ENCODE measurements at places on chromosomes 7 and 10.
A peak's percentile ranks its signal among the peaks of the same experiment; 100 is the strongest.

GRCh38 chr7:28731092-28731658, 227.0 kb downstream of the TRIL start:
- DNase-seq: no peak

DNA sequence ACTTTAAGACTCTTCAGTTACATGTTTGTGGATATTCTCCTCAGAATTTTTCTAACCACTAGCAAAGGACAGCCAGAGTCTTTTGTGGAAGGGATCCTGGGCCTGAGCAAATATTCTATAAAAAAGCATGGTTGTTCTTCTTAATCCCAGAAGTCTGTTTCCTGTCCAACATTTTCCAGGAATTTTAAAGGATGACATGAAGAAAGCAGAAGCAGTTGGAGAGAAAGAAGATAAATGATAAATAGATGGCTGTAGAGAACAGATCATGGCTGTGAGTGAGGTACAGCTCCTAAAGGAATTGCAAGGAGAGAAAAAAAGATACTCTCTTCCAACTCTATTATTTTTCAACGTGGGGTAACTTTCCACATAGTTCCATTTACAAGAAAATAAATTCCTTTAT, 91.8 kb upstream of the STEAP4 start:
- no peak for DNase-seq

DNA sequence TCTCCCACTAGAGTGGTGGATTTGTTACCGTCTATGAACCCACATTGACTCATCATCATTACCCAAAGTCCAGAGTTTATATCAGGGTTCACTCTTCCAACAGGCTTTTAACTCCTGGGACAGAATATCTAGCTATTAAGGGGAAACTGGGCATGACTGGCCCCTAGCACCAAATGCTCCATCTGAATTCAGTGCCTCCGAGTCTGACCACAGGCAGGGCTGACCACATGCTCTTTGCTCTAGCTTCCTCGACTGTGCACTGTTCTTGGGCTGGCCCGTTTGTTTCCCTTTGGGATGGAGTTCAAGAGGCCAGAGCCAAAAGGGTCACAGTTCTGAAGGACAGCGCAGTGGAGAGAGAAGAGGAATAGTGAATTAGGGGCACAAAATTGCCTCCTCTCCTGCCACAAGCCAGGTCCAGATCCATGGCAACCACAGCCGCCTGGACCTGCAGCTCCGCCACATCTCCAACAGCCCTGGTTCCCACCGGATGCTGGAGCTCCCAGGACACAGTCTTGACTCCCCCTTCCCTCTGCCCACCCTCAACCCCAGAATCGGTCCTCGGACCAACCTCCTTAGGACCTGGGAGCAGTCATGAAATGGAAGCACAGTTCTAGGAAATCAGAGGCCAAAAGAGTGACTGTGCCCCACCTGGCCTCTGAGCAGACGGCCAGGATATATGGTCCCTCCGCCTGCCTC, 16.2 kb downstream of the CAMK2G start:
- DNase-seq: no peak

- DNase-seq: no peak
These were observed 277.1 kb upstream of the POM121L12 start for GRCh38 chr7:52758356-52758755.

DNA sequence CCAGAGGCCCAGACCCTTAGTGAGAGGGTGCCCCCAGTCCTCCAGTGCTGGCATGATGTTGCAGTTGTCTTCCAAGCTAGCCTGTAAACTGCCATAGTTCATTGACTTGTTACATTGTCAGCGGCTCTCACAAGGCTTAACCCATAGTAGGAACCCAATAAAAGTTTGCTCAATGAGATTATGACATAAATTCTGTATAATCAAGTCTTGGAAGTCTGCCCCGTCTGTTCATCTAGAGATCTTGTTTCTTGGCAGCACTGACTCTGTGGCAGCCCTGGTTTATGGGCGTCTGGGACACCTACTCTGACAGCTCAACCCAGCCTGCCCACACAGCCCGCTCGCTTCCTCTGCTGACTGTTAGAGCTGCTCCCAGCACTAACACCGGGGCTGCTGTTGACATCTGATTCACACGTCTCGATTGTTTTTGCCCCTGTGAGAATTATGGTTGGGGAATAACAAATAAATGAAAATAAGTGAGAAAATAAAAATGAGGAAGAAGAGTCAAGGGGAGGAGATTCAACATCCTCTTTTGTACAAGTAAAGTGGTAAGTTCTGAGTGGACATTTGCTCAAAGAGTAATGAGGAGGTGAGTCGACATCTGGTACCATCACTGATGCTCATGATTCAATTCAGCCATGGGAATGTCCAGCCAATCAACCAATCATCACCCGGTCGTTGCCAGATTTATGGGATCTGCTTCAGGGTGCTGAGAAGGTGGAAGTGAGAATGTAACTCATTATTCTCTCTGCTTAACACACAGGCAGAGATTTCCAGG, 160.8 kb downstream of the SPAG6 start:
- DNase-seq: no peak

- peak; percentile 36 for DNase-seq
These were observed 111.9 kb upstream of the FAM20C start for GRCh38 chr7:80259-81067.

DNA sequence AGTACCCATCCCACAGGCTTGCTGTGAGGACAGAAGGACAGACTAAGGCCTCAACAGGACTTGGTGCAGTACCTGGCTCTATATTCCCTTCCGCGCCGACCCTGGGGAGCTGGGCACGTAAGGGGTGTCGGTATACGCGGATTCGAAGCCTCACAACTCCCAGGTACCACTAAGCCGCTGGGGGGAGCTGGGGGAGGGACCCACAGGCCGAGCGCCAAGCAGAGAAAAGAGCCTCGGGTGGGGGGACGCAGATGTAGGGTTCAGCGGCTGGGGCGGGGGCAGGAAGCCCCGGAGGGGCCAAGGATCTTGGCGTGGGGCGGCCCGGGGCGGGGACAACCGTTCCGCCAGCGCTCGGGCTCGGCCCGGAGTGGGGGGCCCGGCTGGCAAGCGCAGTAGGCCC, 126.4 kb upstream of the ZNF746 start:
- DNase-seq: peak; percentile 43

DNA sequence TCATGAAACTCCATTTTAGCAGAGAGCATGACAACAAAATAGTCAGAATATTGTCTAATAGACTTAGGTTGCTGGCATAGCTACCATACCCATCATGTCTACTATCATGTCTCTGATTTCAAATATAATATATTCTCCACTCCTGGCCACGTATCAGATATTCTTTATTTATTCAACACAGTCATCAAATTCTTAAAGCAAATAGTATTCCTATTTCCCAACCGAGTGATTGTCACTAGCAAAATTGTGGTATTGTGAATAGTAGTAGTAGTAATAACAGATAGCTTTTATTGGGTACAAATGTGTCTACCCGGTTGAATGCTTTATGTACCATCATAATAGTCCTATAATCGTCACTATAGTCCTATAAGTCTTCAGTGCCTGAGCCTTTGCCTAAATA, 918.6 kb downstream of the KCNMA1 start:
- DNase-seq: no peak

- no peak for DNase-seq
These were observed 36.6 kb downstream of the POR start for GRCh38 chr7:75951506-75951905.

DNA sequence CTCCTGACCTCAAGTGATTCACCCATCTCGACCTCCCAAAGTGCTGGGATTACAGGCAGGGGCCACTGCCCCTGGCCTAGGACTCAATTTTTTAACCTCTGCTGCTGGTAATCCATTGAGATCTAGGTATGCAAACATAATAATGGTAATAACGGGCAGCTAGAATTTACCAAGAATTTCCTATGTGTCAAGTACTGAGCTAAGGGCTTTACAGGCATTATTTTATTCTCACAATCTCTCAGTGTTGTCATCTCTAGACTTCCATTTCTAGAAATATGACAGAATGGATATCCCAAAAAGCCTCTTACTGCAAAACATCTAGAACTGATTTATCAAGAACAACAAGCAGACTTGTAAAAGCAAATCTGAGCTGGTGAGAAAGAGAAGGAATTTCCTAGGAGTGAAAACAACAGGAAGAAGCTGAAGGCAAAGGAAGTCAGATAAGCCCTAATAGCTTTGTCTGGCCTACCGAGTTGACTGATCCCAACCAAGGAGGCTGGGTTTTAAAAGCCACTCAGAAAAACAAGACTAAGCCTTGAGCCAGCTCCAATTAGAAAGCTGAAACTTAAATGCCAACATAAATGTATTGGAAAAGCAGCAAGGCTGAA, 70.6 kb downstream of the CCDC71L start:
- no peak for DNase-seq

- no peak for DNase-seq
These were observed 22.7 kb upstream of the IKZF1 start for GRCh38 chr7:50281680-50282445.

Measured in mesothelial cell of epicardium (in vitro differentiated cells).